ENCODE measurements at places on chromosomes 1 and 21.

DNA sequence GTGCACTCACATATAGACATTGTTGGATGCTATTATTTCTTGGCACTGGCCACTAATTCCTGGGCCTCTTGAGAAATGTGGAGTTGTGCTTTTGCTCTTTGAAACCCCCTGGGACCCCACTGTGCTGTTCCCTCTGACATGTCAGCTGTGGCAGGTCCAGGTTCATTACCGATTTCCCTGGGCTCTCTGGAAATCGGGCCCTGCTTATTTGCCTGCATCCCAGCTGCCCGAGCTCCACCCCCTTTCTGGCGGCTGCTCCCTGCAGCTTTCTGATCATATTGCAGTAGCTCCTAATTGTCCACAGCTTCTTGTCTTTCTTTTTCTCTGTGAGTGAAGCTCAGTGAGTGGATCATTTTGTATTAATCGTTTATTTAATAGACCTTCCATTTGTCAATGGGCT lies 183.7 kb upstream of the FAM78B start:
- DNase-seq: no peak

DNA sequence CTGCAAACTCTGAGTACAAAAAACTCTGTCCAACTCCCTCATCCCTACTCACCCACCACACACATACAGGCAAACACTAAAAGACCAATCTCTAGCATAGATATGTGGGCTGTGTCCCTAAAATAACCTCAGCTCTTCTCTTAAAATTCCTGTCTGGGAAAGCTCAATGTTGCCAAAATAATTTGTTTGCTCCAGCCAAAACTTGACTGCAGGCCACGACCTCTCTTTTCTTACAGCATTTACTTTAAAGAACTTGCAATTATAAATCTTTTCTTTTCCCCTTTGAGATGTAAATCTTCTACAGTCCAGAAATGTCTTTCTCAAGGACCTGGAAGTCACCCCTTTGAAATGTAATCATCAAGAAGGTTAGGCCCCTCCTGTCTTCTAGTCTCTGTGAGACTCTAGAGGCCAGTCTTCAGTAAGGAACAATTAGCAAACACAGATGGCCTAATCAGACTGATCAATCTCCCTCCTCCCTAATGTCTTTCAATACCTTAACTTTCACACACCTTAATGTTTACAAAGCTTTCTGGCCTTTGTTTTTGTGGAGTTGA lies 483.6 kb upstream of the RGS18 start:
- no peak for DNase-seq

DNA sequence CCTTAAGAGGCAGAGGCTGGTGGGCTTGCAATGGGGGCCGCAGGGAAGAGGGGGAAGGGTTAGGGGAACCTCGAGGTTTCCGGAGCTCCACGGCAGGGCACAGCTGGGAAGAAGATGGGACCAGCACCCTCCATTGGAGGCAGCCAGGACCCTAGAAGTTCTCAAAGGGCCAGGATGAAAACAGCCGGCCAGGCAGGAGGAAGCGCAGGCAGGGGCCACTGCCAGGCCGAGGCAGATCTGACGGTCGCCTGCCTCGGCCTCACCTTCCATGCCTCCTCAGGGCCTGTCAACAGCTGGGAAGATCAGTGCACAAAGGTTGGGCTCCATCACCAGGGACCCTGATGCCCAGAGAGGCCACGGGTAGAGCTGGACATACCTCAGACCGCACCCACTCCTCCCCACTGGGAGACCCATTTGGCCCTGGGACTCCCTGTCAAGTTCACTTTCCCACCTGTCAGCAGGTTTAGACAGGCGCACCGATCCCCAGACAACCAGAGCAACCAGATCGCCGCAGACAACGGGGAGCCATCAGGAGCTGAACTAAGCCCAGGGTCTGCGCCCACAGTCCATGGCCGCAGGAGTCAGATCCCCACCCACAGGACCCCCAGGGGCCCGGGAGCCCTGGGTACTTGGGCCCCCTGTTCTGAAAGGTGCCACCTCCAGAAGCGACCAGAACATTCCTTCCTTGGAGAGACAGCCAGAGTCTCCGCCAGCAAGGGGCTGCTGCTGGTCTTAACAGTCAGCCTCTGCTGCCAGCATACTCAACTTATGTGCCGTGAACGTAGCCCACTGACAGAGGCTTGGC lies 2.2 kb downstream of the SLC19A1 start:
- DNase-seq: no peak

DNA sequence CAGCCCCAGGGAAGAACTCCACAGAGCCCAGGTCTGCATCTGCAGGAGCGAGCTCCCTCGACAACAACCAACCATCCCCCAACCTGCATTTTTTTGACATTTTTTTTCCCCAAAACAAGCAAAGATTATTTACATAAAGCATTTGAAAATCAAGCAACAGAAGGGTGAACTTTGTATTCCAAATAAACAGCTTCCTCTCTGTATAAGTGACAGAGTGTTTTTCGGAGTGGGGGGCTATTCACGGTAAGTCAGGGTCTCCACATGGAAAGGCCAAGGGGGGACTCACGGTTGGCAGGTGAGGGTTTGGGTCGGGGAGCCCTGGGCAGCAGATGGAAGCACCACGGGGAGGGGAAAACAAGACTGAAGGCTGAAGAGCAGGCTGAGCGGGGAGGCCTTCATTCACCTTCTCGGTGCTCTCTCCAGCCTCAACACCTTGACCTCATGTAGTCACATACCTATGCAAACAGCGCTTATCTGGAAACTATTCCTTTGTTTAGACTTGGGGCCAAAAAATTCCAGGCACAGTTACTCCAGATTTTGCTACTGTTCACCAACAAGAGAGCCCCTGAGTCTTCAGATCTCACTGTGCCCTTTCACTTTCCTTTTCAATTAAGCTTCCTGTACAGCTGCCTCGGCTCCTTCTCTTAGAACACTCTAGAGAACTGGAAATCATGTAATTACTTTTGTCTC lies 27.6 kb downstream of the C2CD2 start:
- DNase-seq: no peak

DNA sequence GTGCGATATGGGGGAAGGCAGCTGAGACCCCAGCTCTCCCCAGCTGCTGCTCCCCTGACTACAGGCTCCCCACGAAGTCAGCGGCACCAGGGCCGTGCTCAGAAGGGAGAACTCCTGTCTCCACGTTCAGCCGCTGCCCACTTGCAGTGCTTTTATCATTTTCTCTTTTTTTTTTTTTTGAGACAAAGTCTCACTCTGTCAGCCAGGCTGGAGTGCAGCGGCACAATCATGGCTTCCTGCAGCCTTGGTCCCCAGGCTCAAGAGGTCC lies 933 bp upstream of the FTCD start:
- DNase-seq: no peak

DNA sequence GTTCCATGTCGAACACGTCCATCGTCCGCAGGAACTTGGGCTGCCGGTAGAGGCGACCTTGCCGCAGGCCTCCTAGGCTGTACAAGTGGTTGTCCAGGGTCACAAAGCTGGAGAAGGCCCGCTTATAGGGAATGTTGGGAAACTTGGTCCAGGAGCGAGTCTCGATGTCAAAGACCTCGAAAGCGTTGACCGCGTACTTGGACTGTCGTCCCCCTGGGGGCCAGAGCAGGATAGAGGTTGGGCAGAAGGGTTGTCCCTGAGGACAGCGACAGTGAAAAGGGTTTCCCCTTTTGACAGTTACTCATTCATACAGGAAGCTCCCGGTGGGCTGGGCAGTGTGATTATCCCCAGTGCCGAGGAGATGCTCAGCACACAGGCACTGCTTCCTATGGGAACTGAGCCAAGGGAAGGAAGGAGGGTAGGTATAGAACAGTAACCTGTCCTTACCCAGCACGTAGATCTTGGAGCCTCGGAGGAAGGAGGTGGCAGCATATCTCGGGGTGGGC lies 17.5 kb downstream of the KLHDC8A start:
- DNase-seq: no peak

- DNase-seq: no peak
These were observed 7.7 kb downstream of the PM20D1 start for GRCh38 chr1:205842229-205842628.

- DNase-seq: no peak
These were observed 55.2 kb downstream of the GPR161 start for GRCh38 chr1:168081373-168082007.

GRCh38 chr1:157429601-157430240 lies 122.6 kb downstream of the FCRL5 start:
- no peak for DNase-seq

- no peak for DNase-seq
These were observed 10.2 kb downstream of the JAK1 start for GRCh38 chr1:64956010-64956640.

GRCh38 chr1:119504831-119505230 lies 2.2 kb upstream of the HSD3B1 start:
- no peak for DNase-seq

- DNase-seq: no peak
These were observed 149.9 kb upstream of the IGSF21 start for GRCh38 chr1:17957588-17958267.

DNA sequence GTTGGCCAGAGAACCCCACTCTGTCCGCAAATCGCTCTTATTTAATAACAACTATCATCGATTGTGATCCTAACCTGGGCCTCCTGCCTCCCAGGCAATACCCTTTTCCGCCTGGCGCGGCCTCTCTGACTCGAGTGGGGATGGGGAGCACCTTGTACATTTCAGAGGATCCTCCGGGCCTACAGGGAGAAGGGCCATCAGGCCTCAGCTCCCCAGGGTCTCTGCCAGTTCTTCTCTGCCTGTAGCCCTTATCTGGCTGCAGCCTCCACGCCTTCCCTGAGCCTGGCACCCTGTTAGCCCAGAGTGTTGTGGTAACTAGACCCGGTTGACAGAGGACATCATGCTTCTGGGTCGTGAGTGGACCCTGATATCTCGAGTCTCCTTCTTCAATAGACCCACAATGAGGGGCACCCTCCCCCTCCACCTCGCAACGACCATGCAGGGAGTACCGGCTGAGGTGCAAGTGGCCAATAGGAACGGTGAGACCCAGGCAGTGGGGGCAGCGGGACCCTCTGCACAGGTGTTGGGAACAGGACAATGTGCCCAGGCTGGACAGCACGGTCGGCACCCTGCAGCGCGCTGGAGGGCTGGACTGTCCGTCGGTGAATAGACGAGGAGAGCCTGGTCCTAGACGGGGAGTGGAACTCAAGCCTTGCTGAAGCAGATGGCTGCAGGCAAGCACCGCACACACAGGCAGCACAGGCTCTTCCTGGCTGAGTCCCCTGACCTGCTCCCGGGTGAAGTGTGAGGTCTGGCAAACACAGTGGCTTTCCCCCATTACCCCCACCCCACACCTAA lies 7.1 kb upstream of the CRYBG2 start:
- DNase-seq: no peak

DNA sequence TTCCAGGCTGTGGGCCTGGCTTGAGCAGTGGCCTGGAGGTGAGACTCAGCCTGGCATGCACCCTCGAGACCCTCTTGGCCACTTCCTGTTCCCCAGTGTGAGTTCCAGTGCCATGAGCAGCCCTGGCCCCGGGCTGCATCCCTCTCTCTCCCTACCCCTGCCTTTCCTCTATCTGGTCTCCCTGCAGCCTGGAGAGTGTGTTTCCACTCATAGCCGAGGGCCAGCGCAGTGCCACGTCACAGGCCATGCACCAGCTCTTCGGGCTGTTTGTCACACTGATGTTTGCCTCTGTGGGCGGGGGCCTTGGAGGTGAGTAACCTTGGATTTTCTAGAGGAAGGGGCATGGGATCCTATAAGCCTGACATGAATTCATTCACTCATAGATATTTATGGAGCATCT lies 13.6 kb downstream of the RHBG start:
- no peak for DNase-seq

- no peak for DNase-seq
These were observed 2.5 kb upstream of the PLEKHM2 start for GRCh38 chr1:15681349-15682292.

- no peak for DNase-seq
These were observed 32.2 kb upstream of the TNFSF18 start for GRCh38 chr1:173082913-173083312.

GRCh38 chr1:227870366-227870765 lies 54.9 kb downstream of the PRSS38 start:
- no peak for DNase-seq

DNA sequence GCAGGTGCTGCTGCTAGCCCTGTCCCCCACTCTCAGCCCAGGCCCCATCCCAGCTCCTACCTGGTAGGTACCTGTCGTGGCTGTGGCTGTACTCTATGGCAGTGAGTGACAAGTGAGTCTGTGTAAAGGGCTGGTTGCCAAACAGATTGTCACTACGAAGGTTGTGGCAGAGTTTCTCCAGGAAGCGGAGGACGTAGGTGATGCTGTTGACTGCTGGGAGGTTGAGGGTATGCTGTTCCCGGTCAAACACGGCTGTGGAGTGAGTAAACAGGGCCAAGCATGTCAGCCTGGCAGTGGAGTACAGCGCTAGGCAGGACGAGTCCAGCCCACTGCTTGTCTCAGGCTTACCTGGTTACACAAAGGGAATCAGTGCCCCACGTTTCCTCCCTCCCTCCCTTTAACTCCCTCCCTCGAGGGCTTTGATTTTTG lies 24.8 kb upstream of the SLFNL1 start:
- no peak for DNase-seq

- no peak for DNase-seq
These were observed 38.6 kb upstream of the METTL18 start for GRCh38 chr1:169833179-169833901.

- DNase-seq: no peak
These were observed 55.1 kb downstream of the ATP2B4 start for GRCh38 chr1:203681739-203682138.

GRCh38 chr1:2446394-2446793 lies 29.7 kb upstream of the PLCH2 start:
- no peak for DNase-seq

DNA sequence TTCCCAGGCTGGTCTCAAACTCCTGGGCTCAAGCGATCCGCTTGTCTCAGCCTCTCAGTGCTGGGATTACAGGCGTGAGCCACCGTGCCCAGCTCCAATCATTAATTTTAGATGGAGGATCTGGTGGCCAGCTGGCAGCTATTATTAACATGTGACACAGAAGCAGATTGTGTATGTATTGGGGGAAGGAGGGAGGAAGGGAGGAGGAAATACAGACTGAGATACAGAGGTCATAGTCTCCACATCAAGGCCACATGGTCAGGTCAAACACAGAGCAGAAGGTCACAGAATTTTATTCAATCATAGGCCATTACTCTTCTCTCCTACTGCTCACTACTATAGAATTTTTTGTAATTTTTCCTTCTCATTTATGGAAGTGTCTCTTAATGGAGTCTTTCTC lies 57.9 kb upstream of the ADORA3 start:
- DNase-seq: no peak

Data from NCI-H1694 (cell line).